Large intestine (tissue), 12 donors: ENCODE measurements at places on chromosomes 6 and 20.

DNA sequence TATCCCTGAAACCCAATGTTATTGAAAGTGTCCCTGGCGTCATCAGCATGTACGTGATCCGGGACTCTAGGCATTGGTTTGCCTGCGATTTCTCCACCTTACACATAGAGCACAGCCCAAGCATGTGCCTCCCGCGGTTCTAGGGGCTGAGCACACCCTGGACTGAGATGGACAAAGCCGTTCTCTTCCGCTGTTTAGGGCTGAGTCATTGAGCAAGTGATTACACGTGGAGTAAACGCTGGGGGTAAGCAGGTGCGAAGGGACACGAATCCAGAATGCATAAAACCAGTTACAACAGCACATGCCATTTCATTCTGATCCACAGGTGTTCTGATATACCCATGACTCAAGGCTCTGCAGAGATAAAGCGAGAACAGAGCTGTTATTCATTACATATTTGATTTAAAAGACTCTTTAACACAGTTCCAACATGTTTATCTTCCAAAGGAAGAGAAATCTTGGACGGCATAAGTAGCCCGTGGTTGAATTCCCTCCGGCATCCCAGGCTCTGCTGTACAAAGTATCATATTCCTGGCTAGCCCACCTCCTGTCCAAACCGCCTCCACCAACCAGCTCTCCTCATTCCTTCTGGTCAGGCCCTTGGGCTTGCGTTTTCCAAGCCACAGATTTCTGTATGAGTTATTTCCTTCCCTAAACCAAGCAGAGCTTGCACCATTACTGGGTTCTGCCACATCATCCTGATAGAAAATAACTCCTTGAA, 36.1 kb upstream of the THBS2 start:
- DNase-seq, result no peak

- DNase-seq, result no peak
These were observed 56.7 kb upstream of the SGK1 start for GRCh38 chr6:134374491-134375219.

- peak; percentile 45 for DNase-seq
These were observed 246.1 kb upstream of the AFDN start for GRCh38 chr6:167580619-167580911.

DNA sequence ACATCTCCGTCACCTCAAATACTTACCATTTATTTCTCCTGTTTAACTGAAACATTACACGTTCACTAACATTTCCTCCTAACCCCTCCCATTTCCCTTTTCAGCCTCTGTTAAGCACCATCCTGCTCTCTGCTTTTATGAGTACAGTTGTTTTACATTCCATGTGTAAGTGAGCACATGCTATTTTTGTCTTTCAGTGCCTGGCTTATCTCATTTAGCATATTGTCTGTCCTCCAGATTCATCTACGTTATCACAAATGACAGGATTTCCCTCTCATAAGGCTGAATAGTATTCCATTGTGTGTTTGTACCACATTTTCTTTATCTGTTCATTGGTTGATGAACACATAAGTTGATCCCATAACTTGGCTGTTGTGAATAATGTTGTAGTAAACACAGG, 22.7 kb downstream of the TAF11 start:
- DNase-seq, result no peak

GRCh38 chr6:111721753-111722154, 116.1 kb upstream of the TRAF3IP2 start:
- DNase-seq, result no peak

GRCh38 chr6:142478117-142478516, 176.3 kb downstream of the ADGRG6 start:
- DNase-seq, result no peak

- DNase-seq, result no peak
These were observed 322.6 kb upstream of the MOCS1 start for GRCh38 chr6:40256831-40257230.

GRCh38 chr6:2502096-2502997, 248.4 kb downstream of the MYLK4 start:
- no peak for DNase-seq

DNA sequence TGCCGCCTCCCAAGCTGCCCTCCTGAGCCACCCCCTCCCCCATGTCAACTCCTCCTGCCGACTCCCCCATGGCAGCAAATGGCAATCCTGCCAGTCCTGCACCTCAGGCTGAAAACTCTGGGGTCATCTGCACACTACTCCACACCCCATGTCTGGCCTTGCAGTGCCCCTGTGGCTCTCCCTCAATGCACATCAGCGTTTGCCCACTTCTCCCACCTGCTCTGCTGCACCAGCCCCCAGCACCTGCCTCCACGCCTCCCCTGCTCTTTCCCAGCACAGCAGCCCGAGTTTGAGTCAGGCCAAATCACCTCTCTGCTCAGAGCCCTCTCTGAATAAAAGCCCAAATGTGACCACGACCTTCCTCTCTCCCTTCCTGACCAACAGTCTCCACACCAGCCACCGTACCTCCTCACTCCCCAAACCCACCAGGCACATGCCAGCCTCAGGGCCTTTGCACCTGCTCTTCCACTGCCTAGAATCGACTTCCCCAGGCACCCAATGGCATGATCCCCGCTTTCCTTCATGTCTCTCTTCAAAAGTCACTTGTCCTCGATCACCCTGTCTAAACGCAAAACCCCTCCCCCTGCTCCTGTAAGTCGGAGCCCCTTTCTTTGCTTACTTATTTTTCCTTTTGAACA, 4.3 kb downstream of the PXDC1 start:
- DNase-seq, result no peak

- no peak for DNase-seq
These were observed 77.7 kb downstream of the FOXC1 start for GRCh38 chr6:1687402-1687801.

- DNase-seq, result peak; percentile 19
These were observed 31.1 kb downstream of the PLG start for GRCh38 chr6:160733050-160733646.

DNA sequence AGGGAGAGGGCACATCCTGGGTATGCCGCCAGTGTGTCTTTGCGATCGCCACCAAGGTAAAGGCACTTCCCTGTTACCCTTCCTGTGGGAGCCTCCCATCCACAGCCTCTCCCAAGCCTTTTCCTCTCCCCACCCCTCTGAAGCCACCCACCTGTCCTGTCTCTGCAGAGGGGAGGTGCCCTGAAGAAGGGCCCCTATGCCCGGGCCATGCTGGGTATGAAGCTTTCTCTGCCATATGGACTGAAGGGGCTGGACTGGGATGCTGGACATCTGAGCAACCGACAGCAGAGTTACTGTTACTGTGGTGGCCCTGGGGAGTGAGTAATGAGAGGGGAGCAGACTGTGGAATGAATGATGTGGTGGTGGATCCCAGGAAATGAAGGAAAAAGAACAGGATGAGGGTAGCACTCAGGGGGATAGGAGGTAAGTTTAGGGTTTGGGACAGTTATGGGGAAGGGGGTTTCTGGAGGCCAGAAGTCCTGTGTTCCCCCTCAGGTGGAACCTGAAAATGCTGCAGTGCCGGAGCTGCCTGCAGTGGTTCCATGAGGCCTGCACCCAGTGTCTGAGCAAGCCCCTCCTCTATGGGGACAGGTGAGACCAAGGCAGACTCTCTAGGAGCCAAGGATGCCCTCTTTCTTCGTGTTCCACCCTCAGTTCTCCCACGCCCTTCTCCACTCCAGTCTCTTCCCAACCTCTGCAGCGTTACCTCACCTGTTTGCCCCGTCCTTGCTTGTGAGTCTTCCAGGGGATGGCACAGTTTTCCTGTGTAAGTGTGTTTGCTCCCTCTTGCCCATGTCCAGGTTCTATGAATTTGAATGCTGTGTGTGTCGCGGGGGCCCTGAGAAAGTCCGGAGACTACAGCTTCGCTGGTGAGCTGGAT, 2.7 kb downstream of the PHF1 start:
- DNase-seq, result no peak

DNA sequence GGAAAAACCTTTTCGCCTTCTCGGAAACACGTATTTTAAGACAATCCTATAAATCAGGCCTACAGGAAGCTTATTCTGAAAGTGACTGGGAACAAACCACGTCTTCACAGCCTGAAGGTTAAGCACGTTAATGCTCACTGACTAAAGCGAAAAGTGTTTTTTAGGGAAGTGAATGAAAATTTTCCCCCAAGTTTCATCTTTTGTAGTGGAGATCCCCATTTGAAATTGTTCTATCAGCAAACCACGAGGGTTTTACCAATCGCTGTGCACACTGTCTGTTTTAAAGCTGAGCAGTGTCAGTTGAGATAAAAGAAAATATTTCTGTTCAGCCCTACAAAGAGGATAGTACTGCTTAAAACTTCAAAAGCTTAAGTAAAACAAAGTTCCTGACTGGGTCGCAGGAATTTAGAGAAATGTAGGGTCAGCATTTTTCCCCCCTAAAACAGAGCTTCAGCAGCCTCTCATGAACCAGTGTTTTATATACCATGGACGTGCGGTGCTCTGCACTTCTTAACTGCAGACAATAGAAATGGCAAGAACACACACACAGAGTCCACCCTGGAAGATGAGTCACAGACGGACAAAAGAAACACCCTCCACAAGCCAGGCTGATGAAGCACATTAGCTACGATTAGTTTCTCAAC, 34.9 kb downstream of the SLC22A23 start:
- DNase-seq, result no peak

GRCh38 chr6:68134796-68135195, 500.3 kb upstream of the ADGRB3 start:
- DNase-seq, result no peak

- DNase-seq, result no peak
These were observed 87.1 kb downstream of the CFAP61 start for GRCh38 chr20:20139403-20139802.

GRCh38 chr6:24907919-24908649, 27.7 kb downstream of the RIPOR2 start:
- no peak for DNase-seq

DNA sequence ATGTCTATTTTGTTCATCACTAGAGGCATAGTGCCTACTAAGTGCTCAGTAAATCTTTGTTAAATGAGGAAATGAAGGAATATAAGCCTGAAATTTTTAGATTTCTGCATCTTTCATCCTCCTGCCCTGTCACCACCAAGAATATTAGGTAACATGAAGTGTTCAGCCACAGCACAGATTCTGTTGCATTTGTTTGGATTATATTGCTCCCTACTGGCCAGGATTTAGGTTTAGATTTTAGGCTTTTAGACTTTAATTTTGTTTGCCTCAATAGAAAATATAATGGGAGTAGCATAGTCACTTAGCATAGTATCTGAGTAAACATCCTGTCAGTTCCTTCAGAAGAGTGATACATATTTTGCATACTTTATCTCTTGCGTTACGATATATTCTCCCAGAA, 14.2 kb downstream of the FARS2 start:
- DNase-seq, result no peak

DNA sequence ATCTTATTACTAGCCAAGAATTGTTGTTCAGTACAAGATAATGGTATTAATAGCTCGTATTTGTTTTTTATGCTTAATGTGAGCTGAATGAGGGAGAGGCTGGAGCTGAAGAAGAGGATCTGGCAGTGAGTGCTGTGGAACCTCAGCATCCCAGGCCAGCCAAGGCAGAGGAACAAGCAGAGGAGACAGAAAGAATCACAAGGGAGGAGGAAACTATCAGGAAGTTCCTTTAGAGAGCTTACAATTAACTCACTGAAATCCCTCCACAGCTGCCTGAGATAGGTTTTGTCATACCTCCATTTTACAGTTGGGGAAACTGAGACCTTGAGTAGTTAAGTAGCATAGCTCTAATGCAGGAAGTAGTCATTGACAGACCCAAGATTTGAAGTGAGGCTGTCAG, 39.9 kb upstream of the TULP4 start:
- DNase-seq, result no peak
